ENCODE measurements at places on chromosomes 5 and 9.
A peak's percentile ranks its signal among the peaks of the same experiment; 100 is the strongest.

GRCh38 chr5:160800375-160801275, 51.4 kb downstream of the ATP10B start:
- no peak for DNase-seq

DNA sequence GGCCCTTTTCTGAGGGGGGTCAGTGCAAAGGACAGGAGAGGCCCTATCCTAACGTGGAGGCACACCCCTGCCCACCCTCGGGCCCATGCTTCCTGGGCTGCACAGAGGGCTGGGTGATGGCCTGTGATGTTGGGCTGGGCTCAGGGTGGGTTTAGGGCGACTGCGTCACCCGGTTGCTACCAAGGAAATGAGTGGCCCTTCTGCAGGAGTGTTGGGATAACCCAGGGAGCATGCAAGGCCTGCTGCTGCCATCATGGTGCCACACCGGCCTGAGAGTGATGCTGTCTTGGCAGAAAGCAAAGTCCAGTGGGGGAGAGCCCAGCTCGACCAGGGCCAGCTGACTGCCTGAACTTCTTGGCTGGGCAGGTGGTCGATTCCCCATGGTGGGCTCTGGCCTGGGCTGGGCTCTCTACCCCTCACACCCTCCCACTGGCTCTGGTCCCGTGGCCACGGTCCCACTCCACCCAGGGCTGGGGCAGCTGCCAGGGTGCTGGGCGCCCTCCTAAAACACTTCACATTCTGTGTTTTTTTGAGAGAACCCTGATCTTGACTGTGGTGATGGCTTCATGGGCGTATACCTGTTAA, 21.5 kb upstream of the MRNIP start:
- DNase-seq, result no peak

- DNase-seq, result peak; percentile 39
Observed at GRCh38 chr5:135466178-135467050, 14.3 kb upstream of the TIFAB start.

- peak; percentile 11 for DNase-seq
Observed at GRCh38 chr9:16316456-16316855, 554.0 kb downstream of the BNC2 start.

DNA sequence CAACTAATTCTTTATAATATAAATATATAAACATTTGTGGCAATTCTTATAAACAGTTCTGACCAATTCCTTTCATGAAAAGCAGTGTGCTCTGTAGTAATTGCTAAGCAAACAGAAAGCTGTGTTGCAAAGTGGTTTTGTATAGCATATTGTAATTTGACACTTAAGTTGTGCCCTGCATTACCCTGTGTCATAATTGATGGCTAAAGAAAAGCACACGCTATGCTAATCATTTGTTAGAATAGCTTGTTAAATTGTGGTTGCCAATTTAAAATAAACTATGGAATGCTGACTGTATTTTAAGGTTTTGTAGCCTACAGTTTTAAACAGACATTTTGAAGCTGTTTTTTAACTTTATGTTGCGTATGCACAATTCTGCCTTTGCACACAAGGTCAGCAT, 140.0 kb downstream of the PBX3 start:
- DNase-seq, result peak; percentile 94
